Stimulated activated CD8-positive, alpha-beta memory T cell treated with anti-CD3 and anti-CD28 coated beads, Interleukin-12 subunit alpha, Interleukin-12 subunit beta, amount 100 ng/mL, for 1 hour (primary cell): ENCODE measurements at places on chromosomes 1 and 21.

DNA sequence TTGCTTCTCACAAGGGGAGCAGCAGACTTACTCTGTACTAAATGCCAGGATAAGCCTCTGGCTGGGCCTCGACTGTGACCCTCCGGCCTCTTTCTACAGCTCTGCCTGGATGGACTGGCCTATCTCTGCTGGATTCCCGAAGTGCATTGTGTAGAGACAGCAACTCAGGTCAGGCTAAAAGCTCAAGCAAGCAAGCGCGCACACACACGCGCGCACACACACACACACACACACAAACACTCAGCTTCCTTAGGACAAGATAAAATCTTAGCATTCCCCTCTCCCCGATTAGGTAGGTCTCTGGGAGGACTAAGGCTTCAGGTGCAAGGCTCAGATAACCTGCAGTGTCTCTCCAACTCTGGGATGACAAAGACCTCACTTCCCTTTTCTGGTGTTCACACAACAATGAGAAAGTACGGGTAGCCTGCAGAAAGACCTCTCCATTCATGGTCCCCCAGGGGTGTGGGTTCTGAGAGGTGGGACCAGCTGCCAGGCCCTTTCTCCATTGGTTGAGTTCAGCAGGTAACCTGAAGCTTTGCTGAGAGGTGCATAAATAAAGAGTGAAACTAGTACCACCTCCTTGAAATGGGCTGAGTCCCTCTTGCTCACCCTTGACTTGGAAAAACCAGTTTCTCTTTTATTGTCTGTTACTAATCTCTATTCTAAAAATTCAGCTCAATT is 155.1 kb upstream of the CAMK1G start:
- no peak for DNase-seq

GRCh38 chr1:3314491-3315381 is 139.7 kb upstream of the ARHGEF16 start:
- no peak for DNase-seq

DNA sequence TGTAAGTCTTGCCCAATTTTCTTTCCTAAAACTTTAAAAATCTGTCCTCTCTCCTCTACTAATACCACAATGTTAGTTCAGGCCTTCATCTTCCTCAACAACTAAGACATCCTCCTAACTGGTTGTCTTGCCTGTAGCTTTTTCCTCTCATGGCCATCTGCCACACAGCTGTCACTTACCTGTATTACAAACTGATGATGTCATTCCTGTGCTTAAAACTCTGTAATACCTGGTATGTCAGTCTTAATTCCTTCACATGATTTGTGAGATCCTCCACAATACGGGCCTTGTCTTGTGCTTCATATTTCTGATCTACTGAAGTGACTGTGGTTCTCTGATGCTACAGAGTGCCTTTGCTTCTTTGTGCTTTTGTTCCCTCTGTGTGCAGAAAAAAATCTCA is 9.8 kb downstream of the MRPS14 start:
- no peak for DNase-seq

DNA sequence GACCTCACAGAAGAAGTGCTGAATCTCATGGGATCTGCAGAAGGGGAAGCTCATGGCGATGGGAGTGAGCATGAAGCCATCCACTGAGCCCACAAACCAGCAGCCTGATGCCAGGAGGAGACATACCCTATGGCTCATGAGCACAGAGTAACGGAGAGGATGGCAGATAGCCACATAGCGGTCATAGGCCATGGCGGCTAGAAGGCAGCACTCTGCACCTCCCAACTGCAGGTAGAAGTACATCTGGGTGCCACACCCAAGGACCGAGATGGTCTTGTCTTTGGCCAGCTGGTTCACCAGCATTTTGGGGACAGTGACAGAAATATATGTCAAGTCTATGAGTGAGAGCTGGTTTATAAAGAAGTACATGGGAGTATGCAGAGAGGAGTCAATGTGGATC is 4.3 kb downstream of the OR2T10 start:
- DNase-seq: no peak

- no peak for DNase-seq
Measured at GRCh38 chr1:53583868-53584776, 124.9 kb downstream of the DMRTB1 start.

GRCh38 chr21:17495680-17496079 is 17.2 kb upstream of the CXADR start:
- DNase-seq: no peak

GRCh38 chr1:88730995-88731394 is 46.9 kb downstream of the PKN2 start:
- no peak for DNase-seq

DNA sequence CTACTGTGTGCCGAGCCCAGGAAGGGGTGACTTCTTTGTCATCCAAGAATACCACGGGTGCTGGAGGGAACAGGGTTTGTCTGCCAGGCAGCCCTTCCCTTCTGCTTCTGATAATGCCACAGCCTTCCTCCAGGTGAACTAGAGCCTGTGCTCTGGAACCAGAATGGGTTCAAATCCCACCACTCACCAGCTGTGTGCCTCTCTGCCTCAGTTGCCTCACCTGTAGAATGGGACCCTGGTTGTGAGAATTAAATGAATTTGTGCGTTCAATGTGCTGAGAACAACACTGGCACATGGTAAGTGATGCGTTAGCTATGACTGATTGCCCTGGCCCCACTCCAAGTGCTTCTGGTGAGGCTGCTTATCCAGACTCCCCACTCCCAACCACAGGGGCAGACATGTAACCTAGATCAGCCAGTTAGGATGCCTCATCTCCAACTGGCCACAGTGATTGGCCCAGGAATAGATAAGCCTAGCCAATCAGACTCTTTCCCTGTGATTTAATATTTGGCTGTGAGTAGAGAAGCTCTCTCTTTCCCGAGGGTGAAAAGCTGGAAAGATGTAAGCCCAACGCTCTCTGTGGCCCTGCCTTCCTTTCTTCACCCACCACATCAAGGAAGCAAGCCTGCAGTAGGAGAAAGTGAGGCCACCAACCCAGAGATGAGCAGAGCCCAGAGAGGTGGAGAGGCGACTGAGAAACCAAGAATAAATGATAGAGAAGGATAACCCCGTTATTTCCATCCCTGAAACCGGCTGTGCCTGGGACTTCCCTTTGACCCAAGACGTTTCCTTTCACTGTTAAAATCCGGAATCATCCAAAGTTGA is 20.8 kb upstream of the LAPTM5 start:
- no peak for DNase-seq

DNA sequence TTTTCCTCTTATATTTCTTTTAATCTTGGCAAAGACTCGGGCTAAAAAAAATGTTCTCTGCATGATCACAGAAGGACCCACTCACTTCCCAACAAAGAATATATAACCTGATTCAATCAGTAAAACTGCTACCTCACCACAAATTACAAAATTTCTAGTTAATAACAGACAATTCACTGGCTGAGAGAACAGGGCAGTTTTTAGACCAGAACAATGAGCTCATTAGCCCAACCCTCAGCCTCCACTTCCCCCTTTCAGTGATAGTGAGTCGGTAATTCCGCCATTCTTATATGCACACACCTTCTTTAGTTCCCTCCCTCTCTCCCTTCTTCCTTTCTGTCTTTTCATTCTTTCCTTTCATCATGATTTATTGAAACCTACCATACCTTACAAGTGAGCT is 8.9 kb downstream of the SIPA1L2 start:
- DNase-seq: no peak

GRCh38 chr21:32007456-32007855 is 134.6 kb downstream of the HUNK start:
- DNase-seq: no peak

DNA sequence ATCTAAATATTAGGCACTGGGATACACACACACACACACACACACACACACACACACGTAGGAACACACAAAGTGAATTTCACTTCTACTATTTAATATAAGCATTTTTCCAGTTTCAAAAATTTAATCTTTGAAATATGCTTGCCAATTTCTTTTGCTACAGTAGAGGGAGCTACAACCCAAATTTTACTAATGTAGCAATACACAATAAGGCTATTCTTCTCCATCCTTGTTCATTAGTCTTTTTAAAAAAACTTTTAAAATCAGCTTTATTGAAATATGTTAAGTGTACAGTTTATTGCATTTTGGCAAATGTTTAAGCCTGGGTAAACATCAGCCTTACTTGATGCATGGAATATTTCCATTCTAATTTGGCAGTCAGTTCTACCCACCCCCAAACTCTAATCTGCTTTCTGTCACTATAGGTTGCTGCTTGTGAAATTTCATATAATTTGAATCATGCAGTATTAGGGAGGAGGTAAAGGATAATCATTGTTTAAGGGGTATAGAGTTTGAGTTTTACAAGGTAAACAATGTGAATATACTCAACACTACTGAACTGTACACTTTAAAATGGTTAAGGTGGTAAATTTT is 93.0 kb upstream of the TENT5C start:
- DNase-seq: no peak

DNA sequence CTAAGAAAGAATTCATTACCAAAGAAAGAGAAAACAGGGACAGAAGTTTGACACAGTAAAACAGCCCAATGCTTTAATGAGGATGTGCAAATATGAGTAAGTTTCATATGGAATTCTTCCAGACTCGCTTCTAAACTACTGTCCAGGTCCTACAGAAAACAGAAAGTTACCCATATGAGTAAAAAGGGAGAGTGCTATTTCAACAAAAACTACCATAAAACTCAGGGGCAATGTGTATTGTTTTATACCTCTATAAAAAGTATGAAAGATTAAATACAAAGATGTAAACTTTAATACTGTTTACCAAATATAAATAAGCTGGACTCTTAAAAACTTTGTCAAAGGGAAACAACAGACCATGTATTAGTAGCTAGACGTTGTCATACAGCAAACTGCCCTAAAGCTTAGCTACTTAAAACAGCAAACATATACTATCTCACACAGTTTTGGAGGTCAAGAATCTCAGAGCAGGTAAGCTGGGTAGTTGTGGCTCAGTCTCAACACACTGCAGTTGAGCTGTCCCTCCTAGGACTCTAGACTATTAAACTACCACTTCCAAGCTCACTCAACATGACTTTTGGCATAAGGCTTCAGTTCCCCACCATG is 174.9 kb downstream of the COP1 start:
- no peak for DNase-seq

- no peak for DNase-seq
Measured at GRCh38 chr1:164647211-164647610, 88.2 kb downstream of the PBX1 start.

DNA sequence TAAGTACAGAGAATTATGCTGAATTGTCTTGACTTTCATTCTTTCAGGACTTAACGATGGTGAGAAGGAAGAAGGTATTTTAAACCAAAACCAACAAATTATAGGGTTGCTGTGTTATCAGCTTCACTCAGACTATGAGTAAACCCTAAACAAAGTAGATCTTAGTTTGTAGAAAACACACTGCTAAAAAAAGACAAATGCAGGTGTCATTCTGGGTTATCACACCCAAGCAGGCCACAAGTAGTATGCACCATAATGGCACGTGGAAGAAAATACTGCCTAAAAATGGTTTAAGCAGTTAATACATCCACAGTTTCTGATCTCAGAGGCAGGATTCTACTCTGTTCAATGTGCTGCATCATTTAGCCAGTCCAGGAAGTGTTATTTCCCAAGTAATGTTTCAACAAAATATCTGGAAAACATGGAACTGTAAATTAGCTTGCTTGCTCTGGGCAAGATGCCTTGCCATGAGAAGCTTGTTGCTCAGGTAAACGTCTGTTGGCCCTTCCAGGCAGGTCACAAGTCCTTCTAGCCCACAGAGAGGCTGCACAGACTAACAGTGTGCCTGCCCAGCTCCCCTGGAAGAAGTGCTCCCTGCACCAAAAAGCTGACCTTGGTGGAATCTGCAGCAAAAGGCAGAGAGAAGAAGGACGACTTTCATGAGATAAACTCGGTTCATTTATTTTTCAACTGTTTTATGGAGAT is 4.1 kb downstream of the DIPK1A start:
- DNase-seq: no peak

DNA sequence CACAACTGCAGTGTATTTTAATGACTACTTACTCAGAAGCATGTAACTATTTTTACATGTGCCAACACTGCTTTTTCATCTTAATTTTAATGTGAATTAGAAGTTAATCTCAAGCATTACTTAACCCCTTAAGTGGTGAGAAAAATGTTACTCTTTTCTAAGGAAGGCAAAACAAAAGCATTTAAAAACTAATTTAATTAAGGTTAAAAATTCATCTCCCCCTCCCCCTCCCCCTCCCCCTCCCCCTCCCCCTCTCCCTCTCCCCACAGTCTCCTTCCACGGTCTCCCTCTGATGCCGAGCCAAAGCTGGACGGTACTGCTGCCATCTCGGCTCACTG is 27.4 kb upstream of the HP1BP3 start:
- DNase-seq: no peak

DNA sequence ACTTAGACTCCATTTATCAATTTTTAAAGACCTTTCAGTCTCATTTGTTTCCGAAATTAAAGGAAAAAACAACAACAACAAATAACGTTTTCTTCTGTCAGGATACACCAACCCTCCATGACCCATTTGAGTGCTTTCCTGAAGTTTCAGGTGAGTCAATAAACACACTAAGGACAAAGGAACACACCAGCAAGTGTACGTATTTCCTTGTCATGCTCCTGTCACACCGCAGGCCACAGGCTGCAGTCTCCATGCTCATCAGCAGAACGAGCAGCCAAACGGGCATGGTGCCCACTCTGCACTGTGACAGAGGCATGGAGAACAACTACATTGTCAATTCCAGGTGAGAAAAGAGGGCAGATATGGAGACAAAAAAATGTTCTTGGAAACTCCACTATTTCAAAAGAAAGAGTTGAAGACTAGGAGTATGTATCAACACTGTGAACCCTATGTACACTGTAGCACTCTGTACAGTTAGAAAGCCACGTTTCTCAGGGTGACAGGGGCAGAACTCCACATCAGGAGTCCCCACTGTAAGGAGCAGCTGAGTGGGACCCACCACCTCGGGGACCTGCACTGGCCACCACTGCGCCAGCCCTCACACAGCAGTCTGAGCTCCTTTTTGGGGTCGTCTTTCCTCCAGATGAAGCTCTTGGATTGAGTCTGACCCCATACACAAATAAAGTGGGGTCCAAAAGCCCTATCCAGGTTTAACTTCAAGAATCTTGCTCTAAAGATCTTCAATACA is 2.6 kb downstream of the PTTG1IP start:
- no peak for DNase-seq

GRCh38 chr1:208766832-208767231 is 522.6 kb upstream of the PLXNA2 start:
- DNase-seq: no peak

DNA sequence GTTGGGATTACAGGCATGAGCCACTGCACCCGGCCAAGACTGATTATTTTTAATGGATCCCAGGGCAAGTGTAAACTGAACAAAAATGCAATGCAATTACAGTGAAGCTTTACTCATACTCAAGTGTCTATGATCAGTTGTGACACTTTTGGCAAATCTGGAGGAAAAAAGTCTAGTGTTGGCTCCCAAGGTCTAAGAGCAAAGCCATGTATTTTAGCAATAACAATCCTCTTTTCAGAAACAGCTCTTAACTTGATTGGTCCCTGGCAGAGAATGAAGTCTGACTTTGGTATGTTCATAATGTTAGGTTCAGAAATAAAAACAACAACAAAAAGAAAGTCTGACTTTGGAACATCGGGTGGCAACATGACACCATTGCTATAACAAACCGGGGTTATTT is 40.2 kb upstream of the C1orf53 start:
- no peak for DNase-seq
